ENCODE measurements at places on chromosomes 1 and 21.

- DNase-seq = no peak
These were observed 19.3 kb downstream of the DPT start for GRCh38 chr1:168709405-168710363.

- peak; percentile 24 for DNase-seq
These were observed 72.8 kb downstream of the CD2 start for GRCh38 chr1:116826818-116827606.

DNA sequence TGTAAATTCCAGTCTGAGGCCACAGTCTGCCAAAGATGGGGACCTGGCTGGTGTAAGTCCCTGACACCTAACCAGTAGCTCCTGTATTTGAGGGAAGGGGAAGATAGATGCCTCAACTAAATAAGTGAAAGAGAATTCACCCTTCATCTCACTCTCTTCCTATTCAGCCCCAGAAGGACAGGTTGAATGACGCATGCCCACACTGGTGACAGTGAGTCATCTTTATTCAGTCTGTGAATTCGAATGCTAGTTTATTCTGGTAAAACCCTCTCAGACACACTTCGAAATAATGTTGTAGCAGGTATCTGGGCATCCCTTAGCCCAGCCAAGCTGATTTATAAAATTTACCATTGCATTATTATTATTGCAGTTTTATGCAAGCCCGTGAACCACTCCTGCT lies 617.0 kb upstream of the PRMT6 start:
- DNase-seq = no peak

DNA sequence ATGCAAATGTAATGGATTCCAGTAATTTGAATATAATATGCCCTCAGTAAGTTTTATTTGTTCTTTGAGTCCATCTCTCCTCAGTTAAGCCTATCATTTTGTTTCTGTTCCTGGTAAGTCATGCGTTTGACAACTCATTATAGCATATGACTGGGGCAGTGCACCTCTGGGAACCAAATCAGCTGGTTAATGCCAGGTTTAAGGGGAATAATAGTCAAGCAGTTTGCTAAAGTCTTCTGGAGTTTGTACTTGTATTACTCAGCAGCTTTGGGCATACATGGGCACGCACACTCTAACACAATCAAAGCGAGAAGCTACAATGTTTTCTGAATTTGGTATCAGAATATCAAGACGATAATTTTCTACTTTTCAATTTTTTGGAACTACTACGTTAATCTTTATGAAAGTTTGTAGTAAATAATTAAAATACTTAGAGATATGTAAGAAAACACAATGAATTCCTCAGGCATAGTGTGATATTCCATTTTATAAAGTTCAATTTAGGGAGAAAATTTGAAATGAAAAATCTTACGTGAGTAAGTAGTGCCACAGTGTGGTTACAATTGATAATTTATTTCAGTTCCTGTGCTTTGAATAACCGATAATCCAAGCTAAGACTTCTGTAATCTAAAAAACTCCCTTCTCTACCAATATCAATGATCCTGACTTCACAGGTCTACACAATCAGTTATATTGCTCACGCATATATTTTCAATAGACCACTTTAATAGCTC lies 43.8 kb upstream of the KCTD3 start:
- DNase-seq = peak; percentile 7

- no peak for DNase-seq
These were observed 40.2 kb upstream of the PBX1 start for GRCh38 chr1:164518692-164519332.

DNA sequence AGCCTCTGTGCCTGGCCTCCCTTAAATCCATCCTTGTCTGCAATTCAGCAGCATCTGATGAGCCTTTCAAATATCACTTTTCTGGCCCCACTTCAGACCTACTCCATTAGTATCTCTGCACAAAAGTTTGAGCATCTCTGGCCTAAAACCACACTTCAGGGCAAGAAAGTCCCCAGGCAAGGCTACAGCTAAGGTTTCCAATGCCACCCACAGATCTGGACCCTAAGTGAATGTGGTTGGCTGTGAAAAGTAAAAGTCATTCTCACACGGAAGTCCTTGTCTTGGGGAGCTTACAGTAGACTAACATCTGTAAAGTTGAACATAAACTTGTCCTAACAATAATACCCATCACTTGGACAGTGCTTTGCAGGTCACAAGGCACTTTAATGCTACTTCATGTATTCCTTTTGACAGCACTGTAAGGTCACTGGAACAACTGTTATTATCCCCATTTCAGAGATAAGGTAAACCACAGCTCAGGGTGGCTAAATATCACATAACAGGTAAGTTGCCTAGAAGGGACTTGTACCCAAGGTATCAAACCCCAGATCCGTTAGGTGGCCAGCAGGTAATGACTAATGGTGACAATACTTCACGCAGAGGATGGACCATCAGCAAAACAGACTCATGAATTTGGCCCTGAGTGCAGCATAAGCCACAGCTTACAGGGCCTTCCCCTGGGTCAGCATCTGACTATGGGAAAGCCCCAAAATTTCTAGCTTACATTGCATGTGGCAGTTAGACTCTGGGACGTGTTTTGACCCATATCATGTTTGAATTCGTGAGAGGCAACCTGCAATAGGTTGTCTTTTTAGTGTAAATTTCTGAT lies 356.0 kb downstream of the HHAT start:
- peak; percentile 21 for DNase-seq

DNA sequence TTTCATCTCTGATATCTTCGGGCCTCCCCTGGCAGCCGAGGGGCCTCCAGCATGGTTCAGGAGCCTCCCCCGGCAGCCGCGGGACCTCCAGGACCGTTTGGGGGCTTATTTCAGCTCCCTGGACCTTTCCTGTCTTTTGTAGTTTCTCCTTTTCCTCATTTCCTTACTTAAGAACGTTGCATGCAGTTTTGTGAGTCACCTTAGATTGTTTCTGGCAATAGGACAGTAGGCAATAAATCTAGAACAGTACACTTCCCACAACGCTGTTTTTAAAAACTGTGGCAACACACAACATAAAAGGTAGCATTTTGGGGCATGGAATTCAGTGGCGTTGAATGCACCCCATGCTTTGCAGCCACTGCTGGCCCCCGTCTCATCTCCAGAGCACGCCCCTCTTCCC lies 24.4 kb downstream of the FAAP20 start:
- no peak for DNase-seq

- peak; percentile 33 for DNase-seq
These were observed 87.8 kb downstream of the MRPL37 start for GRCh38 chr1:54287801-54288211.

GRCh38 chr1:11499601-11500331 lies 20.8 kb downstream of the DISP3 start:
- DNase-seq = no peak

DNA sequence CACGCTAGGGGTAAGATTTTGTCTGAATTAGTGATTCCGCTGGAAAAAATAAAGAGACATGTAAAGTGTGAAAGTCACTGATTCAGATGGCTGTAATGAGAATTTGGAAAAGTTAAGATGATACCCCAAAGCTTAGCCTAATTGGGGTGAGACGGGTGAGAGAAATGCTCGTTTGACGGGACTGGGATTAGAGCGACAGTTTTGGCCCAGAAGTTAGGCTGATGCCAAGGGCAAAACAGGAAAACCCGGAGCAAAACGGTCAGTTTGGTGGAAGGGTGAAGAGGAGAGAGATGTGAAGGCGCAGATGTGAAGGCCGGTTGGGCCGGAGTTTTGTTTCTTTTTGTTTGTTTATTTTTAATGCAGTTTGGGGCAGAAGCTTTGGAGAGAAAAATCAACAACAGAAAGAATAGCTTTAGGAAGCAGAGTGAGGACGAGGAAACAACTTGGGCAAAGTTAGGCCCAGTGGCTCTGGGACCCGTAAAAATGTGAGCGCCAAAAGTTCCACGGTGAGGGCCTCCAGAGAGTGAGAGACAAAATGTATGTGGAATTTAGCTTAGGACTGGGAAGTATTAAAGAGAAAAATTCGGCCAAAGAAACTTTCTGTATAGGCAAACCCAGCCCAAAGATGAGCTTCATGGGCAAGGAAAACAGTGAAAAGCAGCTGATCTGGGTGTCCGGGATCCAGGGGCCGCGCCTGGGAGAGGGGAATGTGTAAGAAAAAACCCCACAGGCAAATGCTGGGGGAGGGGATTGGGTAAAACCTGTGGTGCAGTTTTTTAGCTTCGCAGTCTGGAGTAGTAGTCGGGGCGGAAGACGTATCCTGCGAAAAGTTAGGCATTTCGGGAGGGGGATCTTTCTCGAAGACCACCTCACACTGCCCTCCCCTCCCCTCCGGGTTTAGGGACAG lies 1.2 kb downstream of the DMRTA2 start:
- no peak for DNase-seq

DNA sequence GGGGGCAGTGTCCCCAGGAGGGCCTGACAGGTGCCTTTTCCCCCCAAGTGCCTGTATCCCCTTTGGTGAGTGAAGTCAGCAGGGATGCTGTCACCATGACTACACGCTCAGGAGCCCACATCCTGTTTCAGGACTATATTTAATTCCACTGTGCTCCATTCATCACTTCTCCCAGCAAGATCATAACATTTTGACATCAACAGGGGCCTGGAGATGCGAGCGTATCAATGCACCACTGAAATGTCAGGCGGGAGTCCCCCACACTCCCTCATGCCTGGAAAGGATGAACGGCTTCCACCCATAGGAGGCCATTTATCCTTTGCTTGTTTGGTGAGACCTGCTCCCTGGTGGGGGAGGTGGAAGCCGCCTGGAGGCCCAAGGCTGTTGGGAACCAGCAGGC lies 119.1 kb downstream of the PTPRU start:
- DNase-seq = no peak

GRCh38 chr1:243269461-243269801 lies 13.6 kb downstream of the SDCCAG8 start:
- DNase-seq = no peak

DNA sequence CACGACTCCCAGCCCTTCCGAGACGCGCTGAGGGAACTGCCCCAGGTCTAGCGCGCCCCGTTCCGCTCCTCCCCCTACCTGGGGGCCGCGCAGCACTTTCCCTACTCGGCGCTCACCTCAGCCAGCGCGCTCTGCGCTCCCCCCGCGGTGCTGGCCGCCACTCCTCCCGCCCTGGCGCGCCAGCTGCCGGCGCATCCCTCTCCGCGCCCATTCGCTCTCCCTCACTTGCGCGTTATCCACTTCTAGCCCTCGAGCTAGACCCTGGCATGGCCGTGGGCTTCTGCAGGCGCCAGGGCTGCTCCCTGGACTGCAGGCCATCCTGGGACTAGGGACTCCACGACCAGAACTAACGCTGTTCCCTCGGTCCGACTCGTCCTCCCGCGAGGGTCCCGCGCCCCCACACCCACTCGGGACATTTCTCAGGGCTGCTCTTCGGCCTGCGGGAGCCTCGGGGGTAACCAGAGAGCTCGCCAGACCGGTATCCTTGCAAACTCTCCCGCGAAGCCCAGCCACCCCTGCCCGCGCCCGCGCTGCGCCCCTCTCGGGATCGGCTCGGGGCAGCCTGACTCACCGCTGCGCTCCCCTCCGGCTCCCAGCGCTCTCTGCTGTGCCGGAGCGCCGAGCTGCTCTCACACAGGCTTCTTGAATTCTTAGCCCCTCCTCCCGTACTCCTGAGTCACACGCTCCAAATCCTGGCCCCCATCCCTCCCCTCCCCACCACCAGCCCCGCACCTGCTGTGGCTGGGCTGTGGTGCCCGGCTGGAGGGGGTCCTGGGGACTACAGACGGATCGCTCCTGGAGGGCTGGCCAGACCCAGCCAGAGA lies at the start of gene NGF:
Gene NGF (minus strand): TSS at position 617 of the 824 bp plus-strand sequence. CDS start 51,454 bp downstream, outside the sequence.
- DNase-seq = no peak

GRCh38 chr1:205064301-205064700 lies 20.0 kb downstream of the TMEM81 start:
- no peak for DNase-seq

- DNase-seq = peak; percentile 53
These were observed 36.0 kb downstream of the NUAK2 start for GRCh38 chr1:205285381-205286101.

- peak; percentile 51 for DNase-seq
These were observed 63.0 kb upstream of the BACH1 start for GRCh38 chr21:29235714-29236197.

- DNase-seq = no peak
These were observed 5.3 kb upstream of the CDCP2 start for GRCh38 chr1:54158071-54158470.

DNA sequence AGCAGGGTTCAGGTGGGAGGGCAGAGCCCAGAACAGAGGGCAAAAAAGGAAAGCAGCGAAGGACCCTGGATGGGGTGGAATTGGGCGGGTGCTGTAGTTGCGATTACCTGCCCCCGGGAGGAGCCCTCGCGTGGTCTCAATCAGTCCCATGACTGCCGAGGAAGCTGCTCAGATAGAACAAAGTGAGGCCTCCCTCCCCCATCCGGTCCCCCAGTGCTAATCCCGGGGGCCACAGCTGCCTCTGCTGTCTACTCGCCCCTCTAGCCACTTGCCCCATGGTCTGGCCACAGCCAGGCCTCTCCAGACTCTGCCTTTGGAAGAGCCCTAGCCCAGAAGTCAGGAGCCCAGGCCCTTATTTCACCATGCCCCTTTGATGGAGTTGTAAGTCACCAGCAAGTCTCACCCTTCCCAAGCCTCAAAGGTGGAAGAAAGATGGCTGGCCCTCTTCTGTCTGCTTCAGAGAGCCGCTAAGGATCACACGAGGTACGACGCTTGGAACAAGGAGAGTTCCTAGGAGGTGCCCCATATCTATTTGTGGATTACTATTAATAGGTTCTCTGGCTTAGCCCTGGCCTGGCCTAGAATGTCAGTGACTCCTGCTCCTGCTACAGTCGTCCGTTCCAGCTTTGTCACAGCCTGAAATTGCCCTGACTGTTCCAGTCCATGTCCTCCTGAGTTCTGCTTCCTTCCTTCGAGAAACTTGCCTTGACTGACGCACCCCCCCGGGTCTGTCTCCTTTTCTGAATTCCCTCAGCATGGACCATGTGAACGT lies 16.4 kb downstream of the ECHDC2 start:
- DNase-seq = peak; percentile 19

GRCh38 chr1:236515443-236515958 lies 8.3 kb upstream of the LGALS8 start:
- DNase-seq = no peak

DNA sequence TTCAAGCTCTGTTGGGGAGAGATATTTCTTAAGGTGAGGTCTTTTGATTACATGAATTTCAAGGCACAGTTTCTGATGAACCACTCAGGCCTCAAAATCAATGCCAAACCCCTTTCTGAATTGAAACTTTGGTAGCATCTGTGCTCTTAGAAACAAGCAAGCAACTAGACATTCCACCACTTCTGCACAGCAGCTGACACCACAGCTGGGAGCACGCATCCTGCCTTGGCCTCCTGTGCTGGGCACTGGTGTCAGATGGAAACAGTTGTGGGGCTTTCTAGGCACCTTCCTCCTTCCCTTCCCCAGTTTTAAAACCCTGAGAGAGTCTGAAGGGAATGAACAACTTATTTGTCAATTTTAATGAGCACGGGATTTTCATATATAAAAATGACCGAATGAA lies 360.2 kb downstream of the ADGRL2 start:
- no peak for DNase-seq

- DNase-seq = no peak
These were observed 118.5 kb downstream of the EIF4G3 start for GRCh38 chr1:21058035-21058793.

GRCh38 chr1:63593886-63594605 lies 835 bp downstream of the PGM1 start:
- peak; percentile 29 for DNase-seq
